Activated T-cell treated with anti-CD3 and anti-CD28 coated beads for 24 hours (primary cell): ENCODE measurements at places on chromosomes 16 and 17.

DNA sequence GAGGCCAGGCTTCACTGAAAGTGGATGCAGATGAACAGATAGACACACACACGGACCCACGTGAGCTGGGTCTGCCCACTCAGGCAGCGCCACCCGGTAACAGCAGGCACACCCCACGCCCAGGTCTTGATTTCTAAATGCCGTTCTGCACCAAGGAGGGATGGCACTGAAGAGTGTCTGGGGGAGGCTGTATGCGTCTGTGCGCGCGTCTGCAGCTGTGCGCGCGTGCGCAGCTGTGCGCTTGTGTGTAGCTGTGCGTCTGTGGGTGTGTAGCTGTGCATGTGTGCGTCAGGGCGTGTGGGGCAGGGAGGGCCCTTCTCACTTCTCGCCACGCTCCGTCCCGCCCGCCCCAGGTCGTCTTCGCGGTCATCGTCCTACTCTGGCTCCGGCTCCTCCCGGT is 15.5 kb upstream of the IL17C start:
- DNase-seq: no peak

DNA sequence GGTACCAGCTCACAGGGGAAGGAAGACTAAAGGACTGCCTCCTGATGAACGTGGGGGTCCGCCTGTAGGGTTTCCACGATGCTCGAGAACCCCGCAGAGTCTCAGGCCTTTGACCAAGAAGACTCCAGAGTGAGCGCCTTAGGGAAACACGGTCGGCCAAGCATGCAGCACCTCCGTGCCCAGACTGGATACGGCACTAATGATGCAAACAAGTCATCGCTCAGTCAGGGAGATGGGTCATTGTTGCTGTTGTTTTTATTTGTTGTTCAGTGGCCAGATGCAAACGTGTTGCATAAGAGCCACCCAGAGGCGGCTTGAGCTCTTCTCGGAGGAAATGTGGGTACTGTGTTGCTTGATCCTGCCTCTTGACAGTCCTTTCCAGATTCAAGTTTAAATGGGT is 19.3 kb upstream of the RBFOX3 start:
- DNase-seq: no peak

- no peak for DNase-seq
These were observed 133.6 kb downstream of the HS3ST3B1 start for GRCh38 chr17:14434506-14434905.

GRCh38 chr16:79835194-79835593 is 234.7 kb upstream of the MAF start:
- no peak for DNase-seq

DNA sequence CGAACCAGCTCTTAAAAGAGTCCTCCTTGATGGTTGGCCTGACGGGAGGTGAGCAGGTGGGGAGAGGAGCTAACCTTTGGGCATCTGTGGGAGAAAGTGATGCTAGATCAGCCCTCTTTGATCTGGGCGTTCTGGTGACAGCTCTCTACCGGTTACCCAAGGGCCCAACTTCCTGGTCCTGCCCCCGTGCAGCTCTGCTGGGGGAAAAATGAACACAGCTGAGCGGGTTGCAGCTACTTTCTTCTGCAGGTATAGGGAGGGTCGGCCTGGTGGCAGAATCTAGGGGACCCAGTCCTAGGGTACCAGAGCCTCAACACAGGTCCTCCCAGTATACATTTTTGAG is 2.9 kb downstream of the SHISA9 start:
- DNase-seq: no peak

DNA sequence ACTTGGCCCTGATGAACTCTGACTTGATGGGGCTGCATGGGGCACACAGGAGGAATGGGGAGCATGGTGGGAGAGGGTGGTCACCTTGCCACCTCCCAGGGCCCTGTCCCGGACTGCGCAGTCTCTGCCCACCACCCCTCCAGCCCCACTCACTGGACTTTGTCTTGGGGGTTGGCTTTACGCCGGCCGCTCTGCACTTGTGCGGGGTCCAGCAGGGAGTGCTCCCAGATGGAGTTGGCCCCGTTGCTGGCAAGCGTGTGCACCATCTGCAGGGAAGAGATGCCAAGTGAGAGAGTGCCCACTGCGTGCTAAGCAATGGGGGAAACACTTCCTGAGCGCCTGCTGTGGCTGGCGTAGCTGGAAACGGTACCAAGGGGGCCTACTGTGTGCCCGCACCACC is 6.7 kb downstream of the GIT1 start:
- no peak for DNase-seq

- peak; percentile 64 for DNase-seq
These were observed at the start of gene RTN4RL1 for GRCh38 chr17:2025220-2025621. RTN4RL1 (minus strand) TSS chr17:2025334; CDS start chr17:2024865, 469 bp downstream.

GRCh38 chr16:23514381-23515152 is 4.3 kb upstream of the GGA2 start:
- DNase-seq: peak; percentile 8

GRCh38 chr16:25030420-25031131 is 15.4 kb upstream of the ARHGAP17 start:
- no peak for DNase-seq

DNA sequence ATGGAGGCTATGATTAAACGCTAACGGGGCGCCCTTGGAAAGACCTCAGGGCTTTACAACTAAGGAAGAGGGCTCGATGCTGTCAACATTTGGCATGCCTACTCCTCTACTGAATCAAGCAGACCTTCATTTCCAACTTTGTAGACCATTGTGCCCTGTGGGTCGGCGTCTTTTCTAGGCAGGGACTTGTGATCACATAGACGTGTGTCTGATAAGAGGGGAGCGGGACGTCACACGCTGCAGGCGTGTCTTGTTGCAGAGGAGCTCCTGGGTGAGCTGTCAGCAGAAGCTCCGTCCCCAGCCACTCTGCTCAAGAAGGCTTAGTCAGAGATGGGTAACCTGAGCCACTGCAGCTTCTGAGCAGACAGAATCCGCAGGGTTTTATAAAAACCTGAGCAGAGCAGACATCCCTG is 2.8 kb downstream of the MAPK8IP3 start:
- DNase-seq: no peak

- DNase-seq: no peak
These were observed 10.4 kb downstream of the HAS3 start for GRCh38 chr16:69115837-69116236.

GRCh38 chr17:80125656-80126448 is 21.1 kb downstream of the EIF4A3 start:
- DNase-seq: no peak

DNA sequence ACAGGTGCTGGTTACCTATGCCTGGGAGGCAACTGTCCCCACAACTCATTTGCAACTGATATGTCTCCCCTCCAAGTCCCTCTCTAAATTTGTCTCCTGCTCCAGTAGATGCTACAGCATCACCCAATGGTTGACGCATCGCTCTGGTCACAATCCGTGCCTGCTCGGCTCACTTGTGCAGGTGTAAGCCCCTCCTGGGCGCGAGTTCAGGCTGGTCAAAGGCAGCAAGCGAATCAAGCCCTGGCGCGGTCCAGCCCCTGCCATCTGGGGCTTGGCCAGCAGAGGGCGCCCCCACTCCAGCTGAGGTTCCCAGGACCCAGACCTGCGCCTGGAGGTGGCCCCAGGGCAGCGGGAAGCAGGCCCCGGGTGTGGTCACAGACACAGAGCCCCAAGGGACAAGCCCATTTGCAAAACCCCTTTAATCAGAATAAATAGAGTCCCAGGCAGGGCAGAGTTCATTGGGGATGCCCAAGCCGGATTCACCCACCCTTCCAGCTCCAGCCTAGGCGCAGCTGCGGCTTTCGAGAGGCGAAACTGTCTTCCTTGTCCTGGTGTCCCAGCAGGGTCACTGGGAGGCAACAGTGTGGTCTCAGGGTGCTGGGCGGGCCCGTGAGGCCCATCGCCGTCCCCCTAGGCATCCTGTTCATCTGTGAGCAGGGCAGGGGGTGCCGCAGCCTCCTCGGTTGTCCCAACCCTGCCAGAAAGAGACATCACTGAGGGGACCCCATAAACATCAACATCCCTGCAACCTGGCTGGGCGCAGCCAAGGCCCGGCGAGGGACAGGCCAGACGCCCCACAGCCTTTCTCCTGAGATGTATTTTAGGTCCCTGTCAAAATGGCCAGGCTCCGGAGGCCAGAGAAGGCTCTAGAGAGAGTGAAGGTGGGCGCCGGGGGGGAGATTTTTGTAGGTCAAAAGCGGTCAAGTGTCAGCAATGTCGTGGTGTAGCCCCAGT is 15.8 kb downstream of the TMC6 start:
- DNase-seq: peak; percentile 70

GRCh38 chr16:52634104-52634503 is 87.2 kb upstream of the TOX3 start:
- DNase-seq: no peak

DNA sequence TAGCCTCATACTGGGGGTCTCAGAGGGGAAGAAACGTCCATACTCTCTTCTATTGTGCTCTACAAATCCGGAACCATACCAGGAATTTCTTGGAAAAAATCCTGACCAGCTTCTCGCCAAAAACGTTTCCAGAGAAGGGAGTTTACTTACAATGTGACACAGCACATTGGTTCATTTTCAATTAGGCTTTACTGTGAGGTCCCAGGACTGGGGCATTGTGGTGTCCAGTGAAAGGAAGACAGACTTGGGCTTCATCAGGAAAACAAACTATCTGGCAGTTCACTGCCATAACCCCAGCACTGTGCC is 14.7 kb downstream of the MPP2 start:
- no peak for DNase-seq

- no peak for DNase-seq
These were observed 10.2 kb upstream of the ETV4 start for GRCh38 chr17:43556292-43556691.

- no peak for DNase-seq
These were observed 3.4 kb upstream of the NAT9 start for GRCh38 chr17:74779501-74779900.

DNA sequence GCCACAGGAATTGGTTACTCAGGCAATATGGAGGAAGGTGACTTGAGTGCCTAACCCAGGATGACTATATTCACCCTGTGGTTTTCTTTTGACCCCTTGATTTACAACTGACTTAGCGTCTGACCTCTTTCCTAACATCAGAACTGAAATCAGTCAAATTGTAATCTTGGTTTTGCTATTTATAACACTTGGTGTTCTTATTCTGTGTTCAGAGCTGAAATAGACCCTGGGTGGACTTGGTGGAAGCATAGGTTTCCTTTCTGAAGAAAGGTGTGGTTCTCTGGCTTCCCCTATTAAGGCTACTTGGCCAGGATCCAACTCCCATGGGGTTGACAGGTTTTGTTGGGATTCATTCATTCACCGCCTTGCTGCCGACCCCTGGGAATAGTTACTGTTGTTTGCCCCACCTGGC is 80.8 kb downstream of the CLEC16A start:
- DNase-seq: no peak

DNA sequence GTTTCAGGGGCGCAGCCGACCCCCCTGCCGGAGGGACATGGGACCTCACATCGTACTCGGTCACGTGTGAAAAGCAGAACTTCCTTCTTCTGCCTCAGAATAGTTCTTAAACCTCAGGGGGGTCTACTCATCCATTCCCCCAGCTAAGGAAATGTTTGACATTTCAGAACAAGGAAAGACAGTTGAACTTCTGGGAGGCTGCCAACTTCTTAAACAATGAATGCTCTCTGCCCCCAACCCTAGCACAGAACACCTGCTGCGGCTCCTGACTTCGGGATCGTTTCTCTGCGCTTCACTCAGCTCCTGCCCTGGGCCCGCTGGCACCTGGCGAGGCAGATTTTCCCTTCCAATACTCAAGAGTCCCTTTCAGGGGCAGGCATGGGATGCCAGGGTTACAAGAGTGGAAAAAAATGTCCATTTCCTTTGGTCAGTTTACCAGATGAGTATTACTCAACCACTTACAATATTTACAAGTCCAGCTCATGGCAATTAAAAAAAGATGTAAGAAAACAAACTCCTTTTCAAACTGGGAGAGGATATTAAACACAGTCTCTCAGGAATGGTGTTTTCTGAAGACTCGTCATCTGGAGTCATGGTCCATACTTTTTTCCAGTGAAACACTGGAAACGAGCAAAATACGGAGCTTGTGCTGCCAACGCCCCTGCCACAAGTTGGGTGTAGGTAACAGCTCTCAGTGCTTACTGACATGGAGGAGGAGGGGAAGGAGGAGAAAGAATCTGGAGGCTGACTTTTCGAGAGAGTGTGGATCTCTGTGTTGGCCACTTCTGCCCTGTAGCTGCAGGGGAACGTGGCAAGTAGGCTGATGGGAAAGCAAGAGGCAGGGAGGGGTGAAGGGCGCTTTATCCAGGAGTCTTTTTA is 235.7 kb downstream of the NTN1 start:
- no peak for DNase-seq

DNA sequence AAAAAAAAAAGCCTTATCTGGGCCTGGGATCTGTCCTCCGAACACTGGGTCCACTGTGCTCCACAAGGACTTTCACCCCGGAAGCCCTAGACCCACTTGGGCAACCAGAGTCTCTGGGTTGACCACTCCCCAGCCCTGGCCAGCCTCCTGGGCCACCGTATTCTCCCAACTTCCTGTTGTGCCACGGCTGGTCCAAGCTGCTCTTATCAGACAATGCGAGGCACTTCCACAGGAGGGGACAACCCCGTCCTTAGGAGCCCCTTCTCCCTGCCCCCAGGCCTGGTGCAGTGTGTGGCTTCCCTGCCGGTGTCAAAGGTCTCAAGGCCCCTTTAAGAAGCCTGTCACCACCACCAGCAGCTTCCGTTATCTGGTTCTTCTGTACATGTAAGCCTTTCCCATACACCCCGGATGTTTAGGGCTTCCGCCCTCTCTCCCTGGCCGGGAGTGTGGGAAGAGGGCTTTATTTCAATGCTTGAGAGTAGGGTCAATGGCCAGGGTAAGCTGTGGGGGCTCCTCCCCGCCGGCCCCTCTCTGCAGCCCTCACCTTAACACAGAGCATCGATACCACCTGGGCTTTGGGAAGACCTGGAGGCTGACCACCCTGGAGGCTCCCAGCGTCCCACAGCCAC is 313.0 kb downstream of the SEC14L1 start:
- DNase-seq: no peak

- peak; percentile 43 for DNase-seq
These were observed 28.8 kb upstream of the GINS2 start for GRCh38 chr16:85717393-85718152.

GRCh38 chr16:56357241-56357764 is 68.0 kb downstream of the AMFR start:
- no peak for DNase-seq

- no peak for DNase-seq
These were observed 86.9 kb downstream of the FOXL1 start for GRCh38 chr16:86665319-86665675.

GRCh38 chr16:2365397-2366294 is 25.1 kb upstream of the ABCA3 start:
- DNase-seq: no peak

DNA sequence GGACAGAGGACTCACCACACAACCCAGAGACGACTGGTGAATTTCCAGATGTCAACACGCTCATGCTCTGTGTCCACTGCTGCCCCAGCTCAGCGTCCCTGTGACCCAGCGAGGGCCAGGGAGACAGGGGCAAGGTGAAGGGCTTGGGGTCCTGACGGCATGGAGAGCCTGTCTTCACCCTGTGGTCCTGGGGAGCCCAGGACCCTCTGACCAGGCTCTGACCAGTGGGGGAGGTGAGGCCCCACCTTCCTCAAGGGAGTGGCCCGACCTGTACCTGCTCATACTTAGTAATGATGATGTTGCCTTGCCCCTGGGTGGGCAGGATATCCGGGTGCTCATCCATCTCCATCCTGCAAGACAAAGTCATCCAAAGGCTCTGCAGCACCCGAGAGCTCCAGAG is 39.8 kb downstream of the TNFRSF13B start:
- DNase-seq: no peak

GRCh38 chr17:75819116-75819515 is 25.1 kb downstream of the UNC13D start:
- DNase-seq: no peak

GRCh38 chr17:40329839-40330794 is 21.1 kb downstream of the RARA start:
- DNase-seq: no peak
